Stimulated activated CD4-positive, alpha-beta T cell treated with anti-CD3 and anti-CD28 coated beads, Interleukin-4, amount 100 ng/mL, for 4 hours (primary cell): ENCODE measurements at places on chromosomes 2 and 18.

DNA sequence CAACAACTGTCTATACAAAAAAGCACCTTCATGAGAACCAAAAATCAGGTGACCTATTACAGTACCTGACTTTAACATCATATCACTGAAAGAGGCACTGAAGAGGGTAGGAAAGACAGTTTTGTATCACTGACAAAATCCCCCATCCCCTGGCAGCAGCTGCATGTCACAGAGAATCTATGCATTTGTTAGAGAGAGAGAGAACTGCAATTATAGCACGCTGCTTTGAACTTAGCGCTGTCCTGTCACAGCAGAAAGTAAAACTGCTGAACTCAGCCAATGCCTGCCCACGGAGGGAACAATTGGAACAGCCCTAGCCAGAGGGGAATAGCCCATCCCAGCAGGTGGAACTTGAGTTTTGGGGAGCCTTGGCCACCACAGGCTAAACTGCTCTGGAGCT, 75.1 kb upstream of the NOL4 start:
- no peak for DNase-seq

DNA sequence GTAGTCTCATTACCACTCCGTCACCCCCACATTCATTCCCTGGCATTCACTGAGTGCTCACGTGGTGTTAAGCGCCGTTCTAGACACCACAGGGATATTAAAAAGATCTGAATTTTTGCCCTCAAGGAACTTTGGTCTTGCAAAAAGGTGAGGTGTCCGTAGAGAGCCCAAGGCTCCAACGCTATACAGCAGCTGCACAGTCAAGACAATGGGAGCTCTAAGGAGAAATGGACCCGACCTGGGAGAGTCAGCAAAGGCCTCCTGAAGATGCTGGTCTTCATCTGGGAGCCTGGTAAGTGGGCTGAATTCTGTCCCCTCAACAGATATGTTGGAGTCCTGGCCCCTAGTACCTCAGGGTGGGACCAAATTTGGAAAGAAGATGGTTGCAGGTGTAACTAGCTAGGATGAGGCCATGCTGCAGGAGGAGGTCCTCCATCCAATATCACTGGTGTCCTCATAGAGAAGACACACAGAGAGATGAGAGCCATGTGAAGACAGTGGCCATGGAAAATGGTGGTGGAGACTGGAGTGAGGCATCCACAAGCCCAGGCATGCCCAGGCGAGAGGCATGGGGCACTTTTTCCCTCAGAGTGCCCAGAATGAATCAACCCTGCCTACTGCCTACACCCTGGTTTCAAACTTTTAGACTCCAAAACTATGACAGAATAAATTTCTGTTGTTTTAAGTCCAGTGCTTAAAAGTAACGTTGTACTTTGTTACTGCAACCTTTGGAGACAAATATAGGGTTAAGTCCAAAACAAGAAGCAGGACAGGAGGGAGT, 247.3 kb downstream of the TTC32 start:
- DNase-seq: no peak

- no peak for DNase-seq
Measured at GRCh38 chr2:14975381-14975780, 342.9 kb downstream of the LRATD1 start.

DNA sequence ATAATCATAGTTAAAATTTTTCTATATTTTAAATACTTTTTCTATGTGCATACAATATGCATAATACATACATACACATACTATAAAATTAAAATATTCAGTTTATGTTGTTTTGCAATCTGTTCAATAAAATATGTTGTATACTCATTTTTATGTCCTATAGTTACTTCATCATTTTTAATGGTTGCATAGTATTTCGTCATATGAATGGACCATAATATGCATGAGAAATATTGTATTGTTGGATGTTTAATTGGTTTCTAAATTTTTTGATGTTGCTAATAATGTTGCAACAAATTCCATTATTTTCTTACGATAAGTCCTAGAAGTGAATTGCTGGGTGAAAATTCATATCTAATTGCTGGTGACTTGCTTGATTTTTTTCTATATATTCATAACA, 211.5 kb upstream of the GCFC2 start:
- DNase-seq: no peak

DNA sequence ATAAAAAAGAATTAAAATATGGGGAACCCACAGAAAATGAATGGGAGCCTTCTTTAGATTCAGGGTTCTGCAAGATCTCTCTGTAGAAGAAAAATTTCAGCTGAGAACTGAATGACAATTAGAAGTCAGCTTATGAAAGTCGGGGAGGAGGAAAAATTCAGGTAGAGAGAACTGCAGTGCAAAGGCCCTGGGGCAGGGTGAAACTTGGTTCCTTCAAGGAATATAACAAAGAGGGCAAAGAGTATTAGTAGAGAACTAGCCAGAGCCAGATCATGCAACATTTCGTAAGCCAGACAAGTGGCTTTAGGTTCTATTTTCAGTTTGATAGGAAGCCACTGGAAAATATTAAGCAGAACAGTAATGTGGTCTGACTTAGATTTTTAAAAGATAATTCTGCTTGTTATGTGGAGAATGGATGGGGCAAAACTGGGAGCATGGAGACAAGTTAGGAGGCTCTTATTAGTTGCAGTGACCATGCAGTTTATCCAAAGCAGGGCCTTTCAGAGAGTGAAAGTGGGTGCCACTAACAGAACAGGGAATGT, 27.9 kb downstream of the RAB27B start:
- no peak for DNase-seq

- DNase-seq: no peak
Measured at GRCh38 chr2:127653421-127654083, 7.6 kb downstream of the GPR17 start.

DNA sequence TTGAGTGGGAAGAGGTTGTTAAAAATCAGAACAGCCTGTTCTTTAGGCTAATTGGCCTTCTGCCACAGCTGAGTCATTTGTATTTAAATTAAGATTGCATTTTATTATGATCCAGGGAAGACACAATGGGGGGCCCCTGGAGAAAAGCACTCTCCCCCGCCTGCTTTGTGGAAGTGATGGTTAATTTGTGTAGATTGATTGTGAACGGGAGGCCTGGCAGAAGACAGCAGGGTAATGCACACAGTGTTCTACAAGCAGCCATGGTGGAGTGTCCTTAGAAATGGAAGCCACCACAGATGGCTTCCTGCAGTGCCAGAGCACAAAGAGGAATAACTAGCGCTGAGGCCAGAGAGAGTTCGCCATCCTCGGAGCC, 19.6 kb downstream of the RAMP1 start:
- no peak for DNase-seq

DNA sequence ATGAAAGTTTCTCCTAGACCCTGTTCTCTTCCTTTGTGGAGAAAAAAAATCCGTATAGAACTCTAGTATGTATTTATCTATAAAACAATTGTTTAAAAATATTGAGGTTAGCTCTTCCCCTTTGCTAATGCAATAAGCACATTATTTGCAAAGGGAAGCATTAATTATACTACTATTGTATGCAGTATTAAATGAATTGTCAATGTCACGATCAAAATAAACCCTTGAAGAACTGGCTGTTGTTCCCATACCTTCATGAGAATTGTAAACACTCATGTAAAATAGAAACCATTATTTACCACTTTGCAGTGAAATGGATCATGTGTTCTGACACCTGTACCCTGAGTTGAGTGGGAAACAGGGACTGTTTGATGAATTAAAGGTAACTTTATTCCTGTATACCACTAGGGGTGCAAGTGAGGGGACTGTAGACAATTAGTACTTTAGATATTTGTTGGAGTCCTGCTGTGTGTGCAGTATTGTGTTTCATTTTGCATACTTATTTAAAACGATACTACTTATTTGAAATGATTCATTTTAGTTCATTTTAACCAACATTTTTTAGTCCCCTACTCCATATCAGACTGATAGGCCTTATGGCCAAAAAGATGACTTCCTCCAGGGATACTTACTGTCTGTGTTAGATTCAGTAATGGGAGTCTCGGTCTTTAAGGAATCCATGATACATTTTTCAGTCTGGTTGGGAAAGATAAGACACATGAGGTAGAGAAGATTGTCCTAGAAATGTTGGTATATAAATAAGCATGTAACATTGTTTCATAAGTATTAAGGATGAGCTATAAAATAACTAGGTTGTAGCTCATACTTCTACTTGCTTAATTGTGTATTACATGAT, 7.9 kb downstream of the PKP4 start:
- no peak for DNase-seq

DNA sequence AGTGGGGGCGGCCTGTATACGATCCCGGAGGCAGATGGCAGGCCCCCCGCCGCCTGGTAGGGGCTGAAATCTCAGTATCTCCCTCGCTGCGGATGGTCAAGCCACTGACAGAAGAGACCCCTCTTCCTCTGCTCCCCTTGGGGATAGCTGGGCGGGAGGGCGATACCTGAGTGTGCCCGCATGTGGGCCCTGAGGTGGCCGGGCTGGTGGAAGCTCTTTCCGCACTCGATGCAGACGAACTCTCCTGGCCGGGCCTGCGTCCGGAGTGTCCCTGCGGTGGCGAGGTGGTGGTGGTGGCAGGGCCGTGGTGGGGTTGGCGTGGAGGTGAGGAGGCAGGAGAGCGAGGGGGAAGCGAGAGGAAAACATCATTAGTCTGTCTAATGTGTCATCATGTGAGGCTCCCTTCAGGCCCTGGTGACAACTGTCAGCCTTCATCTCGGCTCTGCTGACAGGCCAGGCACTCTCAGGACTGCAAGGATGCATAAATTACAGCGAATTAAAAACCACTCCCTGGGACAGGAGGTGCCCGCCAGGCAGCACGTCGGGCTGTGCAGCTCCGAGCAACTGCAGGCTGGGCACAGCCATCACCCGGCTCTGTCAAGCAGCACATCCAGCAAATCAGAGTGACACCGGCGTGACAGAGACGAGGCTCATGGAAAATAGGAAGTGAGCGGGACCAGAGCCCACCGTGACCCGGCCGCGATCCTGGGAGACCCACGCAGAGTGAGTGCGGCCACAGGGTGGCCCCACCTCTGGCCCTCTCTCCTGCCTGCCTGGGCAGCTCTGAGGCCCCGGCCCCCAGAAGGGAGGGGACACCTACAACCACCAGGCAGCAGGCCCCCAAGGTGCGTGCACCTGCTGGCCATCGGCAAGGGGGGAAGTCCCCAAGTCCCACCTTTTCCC, 123.5 kb downstream of the ZNF516 start:
- DNase-seq: no peak

DNA sequence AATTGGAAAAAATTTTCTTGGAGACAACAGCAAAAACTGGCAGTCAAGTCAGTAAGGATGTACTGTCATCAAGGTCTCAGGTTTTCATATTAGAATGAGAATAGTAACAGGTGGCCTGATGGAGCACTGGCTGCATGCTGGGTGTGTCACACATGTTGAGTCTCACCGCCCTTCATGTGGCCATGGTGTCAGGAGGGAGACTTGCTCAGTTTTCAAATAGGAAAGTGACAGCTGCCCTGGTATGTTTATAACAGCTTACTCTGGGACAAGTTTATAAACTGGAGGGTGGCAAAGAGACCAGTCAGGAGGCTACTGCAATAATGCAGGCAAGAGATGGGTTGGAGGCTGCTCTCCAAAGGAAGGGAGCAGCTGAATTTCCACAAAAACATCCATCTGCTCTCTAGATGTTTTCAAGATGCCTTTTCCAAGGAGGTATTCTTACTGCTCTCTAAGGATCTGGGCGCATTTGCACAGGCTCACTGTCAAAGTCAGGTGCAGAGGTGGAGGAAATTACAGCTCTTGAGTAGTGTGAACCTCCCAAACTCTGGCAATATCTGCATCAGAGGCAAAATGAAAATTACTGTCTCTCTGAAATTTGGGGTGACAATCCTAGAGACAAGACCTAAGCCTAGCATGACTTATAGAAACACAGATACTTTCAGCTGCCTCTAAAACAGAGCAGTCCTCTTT, 321.9 kb upstream of the RAB12 start:
- no peak for DNase-seq

GRCh38 chr2:16382451-16382850, 283.2 kb downstream of the CYRIA start:
- DNase-seq: no peak

DNA sequence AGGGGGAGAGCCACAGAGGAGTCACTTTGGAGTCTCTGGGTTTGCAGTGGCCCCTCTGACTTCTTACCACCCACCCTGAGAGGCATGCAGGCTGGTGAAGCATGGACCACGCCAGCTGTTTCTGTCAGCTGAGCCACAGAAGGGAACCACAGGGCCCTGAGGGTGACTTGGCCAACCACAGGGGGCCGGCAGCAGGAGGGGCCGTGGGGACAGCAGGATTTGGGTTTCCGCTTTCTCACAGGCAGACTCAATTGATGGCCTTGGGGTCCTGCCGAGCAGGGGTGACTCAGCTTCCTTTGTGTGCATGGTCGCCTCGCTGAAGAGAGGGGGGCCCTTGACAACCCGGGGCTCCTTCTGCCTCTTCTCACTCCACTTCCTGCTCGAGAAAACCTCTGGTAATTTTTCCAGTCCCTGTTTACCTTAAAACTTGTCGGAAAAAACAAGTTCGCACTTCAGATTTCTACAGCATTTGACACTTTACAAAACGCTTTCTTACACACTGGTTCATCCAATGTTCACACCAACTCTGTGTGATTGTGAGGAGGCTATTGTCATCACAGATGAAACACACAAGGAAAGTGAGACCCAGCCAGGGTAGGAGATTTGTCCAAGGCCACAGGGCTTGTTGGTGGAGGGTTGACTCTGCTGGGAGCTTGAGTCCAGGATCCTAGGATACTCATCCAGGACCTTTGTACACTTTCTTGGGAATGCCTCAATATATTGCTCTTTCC, 311.2 kb downstream of the LPIN1 start:
- no peak for DNase-seq

- DNase-seq: no peak
Measured at GRCh38 chr18:37251679-37252078, 313.9 kb downstream of the CELF4 start.

DNA sequence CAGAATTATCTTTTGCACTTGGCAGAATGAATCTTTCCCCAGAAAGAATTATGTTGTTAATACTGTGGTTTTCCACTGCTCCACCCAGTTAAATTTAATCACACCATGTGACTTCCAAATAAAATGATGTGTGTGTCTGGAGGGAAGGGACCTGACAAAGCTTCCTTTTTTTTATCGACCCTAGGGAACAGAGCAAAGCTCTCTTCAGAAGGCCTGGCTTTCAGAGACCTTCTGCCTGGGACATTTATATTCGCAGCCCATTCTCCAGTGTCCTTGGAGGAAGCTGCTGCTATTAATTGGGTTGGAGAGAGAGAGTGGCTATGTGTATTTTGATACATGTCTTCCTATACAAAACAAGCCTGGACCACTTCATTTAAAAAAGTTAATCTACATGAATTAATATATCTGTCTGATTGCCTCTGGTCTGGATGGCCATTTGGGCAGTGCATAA, 233.7 kb downstream of the PRKCE start:
- no peak for DNase-seq

DNA sequence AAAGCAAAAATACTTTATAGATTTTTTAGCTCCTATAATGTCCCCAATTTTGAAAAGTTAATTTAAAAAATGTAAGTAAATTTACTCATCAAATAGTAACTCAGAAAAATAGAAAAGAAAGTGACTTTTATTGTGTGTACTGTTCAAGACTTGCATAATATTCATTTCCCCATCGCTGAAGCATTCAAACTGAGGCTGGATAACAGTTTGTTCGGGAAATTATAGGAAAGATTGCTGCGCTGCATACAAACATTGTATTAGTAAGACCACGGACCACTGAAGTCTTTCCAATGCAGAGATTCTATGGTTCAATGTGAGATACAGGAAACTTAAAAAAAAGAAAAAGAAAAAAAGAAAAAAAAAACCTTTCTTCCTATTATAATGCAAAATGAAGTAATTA, 10.4 kb downstream of the STK17B start:
- DNase-seq: no peak
